Activated CD8-positive, alpha-beta T cell treated with anti-CD3 and anti-CD28 coated beads, Interleukin-2, amount 10 ng/mL, durations not matched to agents 7 days and 5 days (primary cell): ENCODE measurements at places on chromosomes 12 and 14. TPM values are rescaled to one million over a fixed set of nuclear protein-coding genes. Genes with fewer than 3 reads are reported as not detected.

GRCh38 chr12:71420775-71421406, 18.7 kb upstream of the LGR5 start:
- DNase-seq: no peak
- H3K36me3 ChIP-seq: no peaks in the 10 kb centered on the region
- H3K4me1 ChIP-seq: no peaks in the 10 kb centered on the region
- H3K27me3 ChIP-seq: peaks cover 20% of the 10 kb centered on the region
- H3K4me3 ChIP-seq: no peak overlapping the region

GRCh38 chr12:67837876-67838275, 151.4 kb upstream of the IFNG-AS1 start:
- peaks cover 3% of the 10 kb centered on the region for H3K4me1 ChIP-seq
- no peaks in the 10 kb centered on the region for H3K36me3 ChIP-seq
- H3K4me3 ChIP-seq: no peak overlapping the region
- no peak for DNase-seq

DNA sequence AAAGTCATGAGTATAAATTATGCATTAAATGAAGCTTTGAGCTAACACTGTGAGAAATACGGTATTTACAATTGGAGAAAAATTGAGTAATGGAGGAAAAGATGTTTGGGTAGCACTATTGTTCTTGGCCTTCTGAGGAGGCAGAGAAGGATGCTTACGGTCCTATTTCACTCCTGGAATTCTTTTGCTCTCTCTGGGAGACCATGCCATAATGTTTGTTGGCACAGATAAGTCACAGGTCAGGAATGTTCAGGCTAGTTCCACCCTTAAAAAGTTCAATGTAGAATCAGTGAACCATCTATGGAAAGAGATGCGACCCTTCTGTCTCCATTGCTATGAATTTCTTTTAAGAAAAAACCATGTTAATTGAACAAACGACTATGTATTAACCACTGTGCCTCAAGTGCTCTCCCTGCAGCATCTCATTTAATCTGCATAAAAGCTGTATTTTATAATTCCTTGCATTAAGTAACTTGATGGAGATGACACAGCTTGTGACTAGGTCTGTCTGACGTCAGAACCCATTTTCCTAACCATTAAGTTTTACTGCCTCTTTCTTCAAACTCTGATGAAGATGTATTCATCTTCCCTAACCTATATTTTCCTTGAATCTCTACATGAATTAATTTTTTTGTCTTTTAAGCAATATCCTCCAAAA, 9.5 kb downstream of the BATF start:
- no peaks in the 10 kb centered on the region for H3K27me3 ChIP-seq
- peaks cover 56% of the 10 kb centered on the region for H3K36me3 ChIP-seq
- H3K27ac ChIP-seq: peak overlapping the region; percentile 15

DNA sequence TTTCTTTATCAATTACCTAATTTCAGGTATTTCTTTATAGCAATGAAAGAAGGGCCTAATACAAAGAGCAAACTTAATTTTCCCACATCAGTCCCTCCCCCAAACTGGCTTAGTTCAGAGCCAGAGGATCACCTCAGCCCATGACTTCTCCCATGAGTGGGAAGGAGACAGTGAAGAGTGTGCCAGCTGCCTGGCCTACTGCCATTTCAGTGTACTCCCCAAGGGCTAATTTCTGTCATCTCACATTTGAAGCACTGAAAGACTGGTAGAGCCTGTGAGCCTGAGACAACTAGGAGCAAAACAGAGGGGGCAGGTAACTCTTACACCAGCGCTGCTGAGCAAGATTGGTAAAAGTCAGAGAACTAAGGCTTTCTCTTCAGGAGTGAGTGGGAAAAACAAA, 29.1 kb upstream of the ADAM20 start:
- no peak for DNase-seq
- H3K4me1 ChIP-seq: no peaks in the 10 kb centered on the region
- peaks cover 47% of the 10 kb centered on the region for H3K36me3 ChIP-seq
- no peak overlapping the region for H3K27ac ChIP-seq
- H3K27me3 ChIP-seq: no peaks in the 10 kb centered on the region

- DNase-seq: no peak
- H3K27ac ChIP-seq: no peak overlapping the region
- no peak overlapping the region for H3K4me3 ChIP-seq
- H3K4me1 ChIP-seq: no peaks in the 10 kb centered on the region
- H3K36me3 ChIP-seq: no peaks in the 10 kb centered on the region
Observed at GRCh38 chr12:17414596-17414995, 675.4 kb downstream of the RERGL start.

- DNase-seq: no peak
- H3K27me3 ChIP-seq: no peaks in the 10 kb centered on the region
- H3K4me1 ChIP-seq: no peaks in the 10 kb centered on the region
- H3K36me3 ChIP-seq: no peaks in the 10 kb centered on the region
- no peak overlapping the region for H3K4me3 ChIP-seq
Observed at GRCh38 chr14:80278293-80279023, 67.2 kb upstream of the DIO2 start.

IGF1 gene
- 0.52 TPM for total RNA-seq

PTPRR gene
- not detected for total RNA-seq

PA2G4 gene
- 323 TPM for total RNA-seq

NRXN3 gene
- total RNA-seq: not detected

BDKRB2 gene
- not detected for total RNA-seq

NGB gene
- not detected for total RNA-seq

MTERF2 gene
- 3.8 TPM for total RNA-seq

FLRT2 gene
- total RNA-seq: not detected

ADAM21 gene
- total RNA-seq: not detected
